ENCODE measurements at places on chromosomes 4 and X. TPM values are rescaled to one million over a fixed set of nuclear protein-coding genes. Genes with fewer than 3 reads are reported as not detected.
A peak's percentile ranks its signal among the peaks of the same experiment; 100 is the strongest.

GRCh38 chr4:72909461-72909860, 160.1 kb downstream of the COX18 start:
- DNase-seq: no peak

GRCh38 chr4:108683479-108683878, 33.1 kb downstream of the OSTC start:
- DNase-seq: no peak

Gene MAOB
- total RNA-seq: 126 TPM

Gene MUC7
- not detected for total RNA-seq

- DNase-seq: no peak
Measured at GRCh38 chrX:131745942-131746489, 202.1 kb downstream of the OR13H1 start.

DNA sequence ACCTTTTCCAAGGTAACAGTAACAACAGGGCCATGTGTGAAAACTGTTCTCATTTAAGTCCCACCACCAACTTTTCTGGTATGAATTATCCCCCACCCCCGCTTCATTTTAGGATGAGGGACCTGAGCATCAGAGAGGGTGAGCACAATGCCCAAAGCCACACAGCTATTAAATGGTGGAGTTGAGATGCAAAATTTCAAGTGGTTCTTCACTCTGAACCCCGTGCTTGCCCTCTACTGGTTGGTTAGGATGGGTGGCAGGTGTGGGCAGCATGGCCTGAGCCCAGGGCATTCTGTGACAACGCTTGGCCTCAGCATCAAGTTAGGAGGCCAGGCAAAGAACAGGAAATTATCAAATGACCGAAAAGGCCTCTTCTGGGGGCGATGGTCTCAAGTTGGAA, 33.5 kb downstream of the MED28 start:
- no peak for DNase-seq

DNA sequence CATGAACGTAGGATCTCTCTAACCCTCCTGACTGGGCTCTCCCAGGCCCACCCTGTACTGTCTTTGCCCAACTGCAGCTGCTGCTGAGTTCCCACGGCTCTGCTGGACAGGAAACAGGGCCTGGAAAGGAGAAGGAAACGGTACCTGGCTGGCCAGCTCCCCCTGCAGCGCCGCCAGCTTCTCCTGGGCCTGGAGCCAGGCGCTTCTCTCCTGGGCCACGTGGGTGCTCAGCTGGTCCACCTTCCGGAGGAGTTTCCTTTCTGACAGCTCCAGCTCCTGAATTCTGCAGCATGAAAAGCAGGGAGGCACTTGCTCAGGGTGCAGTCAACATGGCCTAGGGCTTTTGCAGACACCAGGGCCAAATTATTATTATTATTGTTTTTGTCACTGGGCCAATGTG, 6.5 kb downstream of the C4orf50 start:
- DNase-seq: no peak

- no peak for DNase-seq
Measured at GRCh38 chr4:95129821-95130311, 372.1 kb downstream of the BMPR1B start.

Gene MAGEC2
- total RNA-seq: not detected

Gene NXF2B
- not detected for total RNA-seq

Gene HEPH
- 11.8 TPM for total RNA-seq

DNA sequence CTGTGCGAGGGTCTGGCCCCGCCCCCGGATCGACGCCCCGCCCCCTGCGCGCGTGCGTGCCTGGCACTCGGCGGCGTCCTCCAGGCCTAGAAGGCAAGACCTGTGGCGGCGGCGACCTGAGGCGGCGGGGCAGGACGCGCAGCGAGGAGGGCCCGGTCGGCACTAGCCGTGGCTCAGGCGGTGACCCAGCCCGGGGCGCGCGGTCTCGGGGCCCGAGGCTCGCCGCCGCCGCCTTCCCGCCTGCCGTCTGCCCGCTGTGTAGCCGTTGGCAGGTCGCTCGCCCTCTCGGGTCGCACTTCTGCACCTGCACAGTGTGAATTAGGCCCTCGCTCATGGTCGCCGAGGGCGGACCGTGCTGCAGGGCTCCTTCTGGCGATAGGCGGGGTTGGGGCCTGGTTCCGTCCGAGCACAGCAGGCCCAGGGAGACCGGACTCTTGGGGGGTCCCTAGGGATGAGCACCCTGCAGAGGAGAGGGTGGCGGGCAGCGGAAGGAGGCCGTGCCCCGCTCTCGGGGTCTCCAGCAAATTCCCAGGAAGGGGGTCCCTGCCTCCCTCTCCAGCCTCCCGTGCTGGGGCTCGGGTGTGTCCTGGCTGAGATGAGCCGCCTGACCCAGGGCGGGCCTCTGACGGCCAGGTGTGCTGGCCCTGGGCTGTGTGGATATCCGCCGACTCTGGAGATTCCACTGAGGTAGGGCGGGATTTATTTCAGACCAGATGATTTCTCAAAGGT, 557 bp upstream of the FAM53A start:
- no peak for DNase-seq

Gene SOWAHB
- total RNA-seq: not detected

- no peak for DNase-seq
Measured at GRCh38 chrX:29229802-29230201, 642.6 kb downstream of the IL1RAPL1 start.

GRCh38 chrX:140822861-140823260, 113.3 kb downstream of the LINC00632 start:
- DNase-seq: no peak

Gene CYTL1
- 0.42 TPM for total RNA-seq

Gene SMPX
- total RNA-seq: 622 TPM

Gene RELL1
- total RNA-seq: 21.9 TPM

Gene SULT1B1
- total RNA-seq: 0.57 TPM

Gene RAB40A
- 0.10 TPM for total RNA-seq

Gene HMGN5
- total RNA-seq: 2.3 TPM

GRCh38 chrX:70087857-70088630, 25.8 kb downstream of the OTUD6A start:
- no peak for DNase-seq

- DNase-seq: no peak
Measured at GRCh38 chr4:38067499-38067898, 107.3 kb downstream of the PTTG2 start.

DNA sequence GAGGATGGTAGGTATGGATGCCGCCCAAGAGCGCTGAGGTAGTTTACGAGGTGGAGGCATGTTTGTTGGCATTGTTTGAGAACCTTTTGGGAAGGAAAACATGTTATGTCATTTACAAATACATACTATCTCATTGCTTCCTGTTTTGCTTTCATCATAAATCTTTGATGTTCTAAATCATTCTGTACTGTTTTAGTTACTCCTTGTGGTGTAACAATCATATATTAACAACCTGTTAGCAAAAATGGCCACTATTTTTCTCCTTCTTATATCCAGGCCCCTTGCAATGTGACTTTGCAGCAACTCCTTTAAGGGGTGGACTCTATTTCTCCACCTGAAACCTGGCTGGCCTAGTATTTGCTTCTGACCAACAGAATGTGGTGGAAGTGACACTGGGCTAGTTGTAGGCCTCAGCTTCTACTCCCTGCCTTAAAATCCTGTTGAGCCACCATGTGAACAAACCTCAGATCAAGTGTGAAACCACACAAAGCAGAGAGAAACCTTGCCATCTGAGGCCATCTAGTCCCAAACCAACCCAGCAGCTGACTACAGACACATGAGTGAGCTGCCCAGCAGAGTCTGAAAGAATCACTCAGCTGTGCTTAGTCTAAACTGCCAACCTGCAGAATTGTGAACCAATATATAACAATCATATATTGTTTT, 15.8 kb upstream of the CXorf38 start:
- no peak for DNase-seq

GRCh38 chr4:98658287-98659105, at the start of gene TSPAN5:
Gene TSPAN5 (minus strand): TSS chr4:98658611.
- DNase-seq: peak; percentile 89

DNA sequence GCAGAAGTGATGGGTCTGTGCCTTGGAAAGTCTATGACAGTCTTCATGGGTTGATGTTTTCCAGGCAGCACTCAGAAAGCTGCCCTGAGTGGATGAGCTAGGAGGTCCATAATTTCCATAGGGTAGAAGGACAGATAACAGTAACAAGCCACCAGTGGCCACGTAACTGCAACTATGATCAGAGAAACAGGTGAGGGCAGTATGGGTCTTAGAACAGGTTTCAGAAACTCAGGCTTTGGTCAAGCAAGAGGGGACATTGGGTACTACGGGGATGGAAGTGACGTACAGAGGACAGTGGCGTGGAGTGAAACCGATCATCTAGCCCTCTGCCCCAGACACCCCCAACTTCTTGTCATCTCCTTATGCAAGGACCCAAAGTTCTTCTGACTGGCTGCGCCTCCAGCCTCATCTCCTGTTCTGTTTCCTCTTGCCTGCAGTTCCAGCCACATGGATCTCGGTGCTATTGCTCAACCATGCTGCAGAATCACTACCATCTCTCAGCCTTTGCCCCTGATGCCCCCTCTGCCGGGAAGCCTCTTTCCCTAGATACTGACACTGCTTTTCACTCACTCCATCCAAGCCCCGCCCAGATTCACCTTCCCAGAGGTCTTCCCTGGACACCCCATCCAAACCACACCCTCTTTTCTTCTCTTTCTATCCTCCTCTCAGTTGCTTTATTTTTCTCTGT, 123.4 kb downstream of the MFAP3L start:
- no peak for DNase-seq

DNA sequence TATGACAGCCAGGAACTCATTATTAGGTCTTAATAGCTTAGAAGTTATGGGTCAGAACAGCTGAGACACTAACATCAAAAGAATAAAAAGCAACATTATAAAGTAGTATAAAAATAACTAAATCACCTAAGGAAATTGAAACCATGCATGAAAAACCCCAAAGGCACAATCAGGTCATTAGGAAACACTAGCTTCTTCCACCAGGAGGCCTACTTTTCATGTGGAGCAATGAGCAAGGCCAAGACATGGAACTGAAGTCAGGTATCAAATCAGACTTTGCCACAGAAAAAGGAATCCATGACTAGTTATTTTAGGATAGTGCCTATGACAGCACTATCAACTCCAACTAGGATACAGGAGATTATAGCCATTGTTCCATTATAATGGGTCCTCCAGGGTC, 7.9 kb downstream of the HUWE1 start:
- no peak for DNase-seq

Measured in left ventricle myocardium superior (tissue), 1 donor.